ENCODE measurements at places on chromosomes 2 and 18.

DNA sequence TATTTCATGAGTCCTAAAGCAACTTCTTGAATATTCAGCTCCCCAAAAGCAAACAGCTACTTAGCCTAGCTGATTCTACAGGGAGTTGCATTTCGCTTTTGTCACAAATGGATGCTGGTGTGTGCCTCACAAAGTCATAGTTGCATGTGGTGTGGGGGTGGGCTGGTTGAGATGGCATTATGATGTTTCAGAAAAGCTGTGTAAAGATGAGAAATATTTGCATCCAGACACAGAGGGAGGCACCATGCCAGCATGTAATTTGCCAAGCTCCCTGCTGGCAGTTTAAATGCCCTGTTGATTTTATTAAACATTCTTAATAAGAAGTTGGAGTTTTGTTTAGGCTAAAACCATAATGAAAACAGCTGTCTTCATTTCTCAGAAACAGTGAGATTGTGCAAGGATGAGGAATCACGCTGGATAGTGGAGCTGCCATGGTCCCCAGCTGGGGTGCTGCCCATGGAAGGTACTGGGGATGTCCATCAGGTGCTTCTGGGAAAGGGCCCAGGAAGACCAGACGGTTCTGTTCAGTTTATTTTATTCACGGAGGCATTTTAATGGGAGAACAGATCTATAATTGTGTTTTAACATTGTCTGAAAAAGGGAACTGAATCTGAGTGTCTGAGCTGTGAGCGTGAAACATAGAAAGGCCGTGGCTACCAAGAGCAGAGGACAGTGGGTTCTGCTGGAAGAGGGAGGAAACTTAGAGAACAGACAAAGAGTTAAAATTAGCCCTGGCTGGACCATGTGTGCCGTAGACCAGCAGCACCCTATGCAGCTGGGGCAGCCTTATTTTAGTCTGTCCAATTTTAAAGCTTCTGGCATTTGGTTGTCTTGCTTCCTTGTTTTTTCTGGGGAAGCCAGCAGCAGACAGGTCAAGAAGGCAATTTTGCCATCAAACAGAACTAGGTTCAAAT, 177.1 kb downstream of the FAM210A start:
- DNase-seq: no peak

GRCh38 chr2:197079832-197080555, 153.5 kb upstream of the PGAP1 start:
- no peak for DNase-seq

GRCh38 chr2:72821118-72821517, 4.7 kb downstream of the EXOC6B start:
- DNase-seq: no peak

- DNase-seq: no peak
These were observed 34.3 kb downstream of the EN1 start for GRCh38 chr2:118813111-118813510.

- peak; percentile 34 for DNase-seq
These were observed 26.3 kb downstream of the B4GALT6 start for GRCh38 chr18:31657823-31658669.

- DNase-seq: no peak
These were observed 6.4 kb upstream of the NPAS2 start for GRCh38 chr2:100813527-100813926.

DNA sequence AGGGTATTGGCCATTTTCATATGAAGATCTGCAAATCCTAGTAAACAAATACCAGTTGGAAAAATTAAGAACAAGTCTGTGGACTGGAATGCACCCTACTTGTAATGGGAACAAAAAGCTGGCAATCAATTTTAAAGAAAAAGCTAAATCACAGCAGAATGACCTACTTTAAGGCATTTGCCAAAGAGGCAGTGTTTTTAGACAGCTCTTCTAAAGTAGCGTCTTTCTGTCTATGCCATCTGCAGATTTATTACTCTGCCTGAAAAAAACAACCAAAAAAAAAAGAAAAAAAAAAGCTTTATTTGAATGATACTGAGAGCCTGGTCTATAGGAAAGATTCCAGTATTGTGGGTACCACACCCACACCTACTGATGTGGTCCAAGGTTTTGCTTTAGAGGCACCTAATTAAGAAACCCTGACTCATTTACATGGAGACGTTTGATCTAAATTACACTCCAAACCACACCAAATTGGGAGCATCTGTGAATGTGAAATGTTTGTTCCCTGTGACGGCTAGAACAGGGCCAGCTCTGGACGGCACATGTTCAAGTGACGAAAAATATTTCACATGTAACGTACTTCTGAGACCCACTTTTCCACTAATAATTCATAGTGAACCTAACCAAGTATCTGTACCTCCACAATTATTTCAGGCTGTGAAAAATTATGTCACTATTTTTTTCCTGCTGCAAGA, 597.1 kb downstream of the ARHGAP15 start:
- no peak for DNase-seq

- no peak for DNase-seq
These were observed 12.4 kb downstream of the XIRP2 start for GRCh38 chr2:166900700-166901099.

DNA sequence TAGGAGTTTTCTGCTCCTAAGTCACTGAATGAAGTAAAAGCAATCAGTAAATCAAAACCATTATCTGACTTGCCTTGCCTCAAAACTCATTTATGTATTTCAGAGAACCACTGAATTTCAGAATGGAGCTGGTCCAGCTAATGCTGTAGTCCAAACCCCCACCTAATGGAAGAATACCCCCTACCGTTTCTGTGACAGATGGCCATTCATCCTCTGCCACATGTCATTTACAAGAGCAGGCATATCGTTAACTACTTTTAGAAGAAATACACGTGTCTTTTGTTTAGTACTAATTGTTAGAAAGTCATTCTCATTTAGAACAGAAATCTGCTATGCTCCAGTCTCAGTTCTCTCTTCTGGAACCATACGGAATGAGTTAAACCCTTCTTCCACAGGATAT, 12.8 kb upstream of the GALNT5 start:
- DNase-seq: no peak

DNA sequence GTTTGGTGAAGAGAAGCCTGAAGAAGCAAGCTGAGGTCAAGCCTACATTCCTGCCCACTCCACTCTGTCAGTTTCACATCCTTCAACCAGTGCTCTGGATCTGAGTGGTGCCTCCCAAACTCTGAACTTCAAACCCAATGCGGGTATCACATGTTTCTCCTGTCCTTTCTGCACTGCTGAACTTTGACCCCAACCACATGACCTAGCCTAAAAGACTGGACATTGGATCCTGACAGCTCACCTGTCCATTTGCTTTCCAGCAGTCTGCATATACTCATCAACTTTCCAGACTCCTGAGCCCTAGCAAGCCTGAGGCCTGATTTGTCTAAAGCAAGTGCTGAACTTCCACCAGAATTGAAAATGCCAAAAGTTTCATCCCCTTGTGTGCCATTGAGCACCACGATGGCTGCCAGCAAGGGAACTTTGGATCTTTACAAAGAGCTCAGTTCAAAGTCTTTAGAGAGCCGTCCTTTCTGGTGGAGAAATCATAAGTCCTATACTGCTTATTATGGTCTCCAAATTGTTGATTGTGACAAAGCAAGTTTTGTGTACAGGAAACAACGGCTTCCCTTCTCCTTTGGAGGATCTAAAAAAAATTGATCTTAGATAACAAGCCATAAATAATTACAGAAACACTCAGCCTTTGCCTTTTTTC, 37.6 kb upstream of the ITGA6 start:
- no peak for DNase-seq

DNA sequence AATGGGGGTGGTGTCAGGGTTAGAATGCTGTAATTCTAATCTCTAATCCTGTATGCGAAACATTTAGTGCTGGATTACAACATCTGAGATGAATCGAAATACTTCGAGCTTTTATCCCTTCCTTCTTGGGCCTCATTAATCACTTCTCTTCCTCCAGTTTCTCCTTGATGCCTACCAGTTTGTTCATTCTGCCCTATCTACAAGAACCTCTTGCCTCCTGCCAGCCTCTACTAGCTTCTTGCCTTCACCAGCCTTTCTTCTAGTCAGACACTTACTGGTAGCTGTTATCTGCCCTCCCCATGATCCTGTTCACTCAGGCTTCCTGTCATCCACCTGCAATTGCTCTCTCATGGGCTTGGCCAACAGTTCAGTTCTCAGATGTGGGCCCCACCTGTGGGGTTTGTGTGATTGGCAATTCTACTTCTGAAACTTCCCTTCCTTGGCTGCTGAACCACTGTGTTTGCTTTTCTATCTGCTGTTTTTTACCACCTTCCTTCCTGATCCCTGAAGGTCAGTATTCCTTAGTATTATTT, 15.4 kb upstream of the FARP2 start:
- DNase-seq: no peak

DNA sequence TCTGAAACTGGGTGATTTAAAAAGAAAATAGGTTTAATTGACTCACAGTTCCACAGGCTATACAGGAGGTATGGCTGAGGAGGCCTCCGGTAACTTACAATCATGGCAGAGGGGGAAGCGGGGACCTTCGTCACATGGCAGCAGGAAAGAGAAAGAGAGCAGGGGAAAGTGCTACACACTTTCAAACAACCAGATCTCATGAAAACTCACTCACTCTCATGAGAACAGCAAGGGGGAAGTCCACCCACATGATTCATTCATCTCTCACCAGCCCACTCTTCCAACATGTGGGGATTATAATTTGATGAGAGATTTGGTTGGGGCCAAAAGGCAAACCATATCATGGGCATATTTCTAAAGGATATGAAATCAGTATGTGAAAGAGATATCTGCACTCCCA, 12.0 kb upstream of the ARHGAP15 start:
- no peak for DNase-seq

All from colonic mucosa (tissue), 4 donors.